ENCODE measurements at places on chromosomes 2 and 18.

DNA sequence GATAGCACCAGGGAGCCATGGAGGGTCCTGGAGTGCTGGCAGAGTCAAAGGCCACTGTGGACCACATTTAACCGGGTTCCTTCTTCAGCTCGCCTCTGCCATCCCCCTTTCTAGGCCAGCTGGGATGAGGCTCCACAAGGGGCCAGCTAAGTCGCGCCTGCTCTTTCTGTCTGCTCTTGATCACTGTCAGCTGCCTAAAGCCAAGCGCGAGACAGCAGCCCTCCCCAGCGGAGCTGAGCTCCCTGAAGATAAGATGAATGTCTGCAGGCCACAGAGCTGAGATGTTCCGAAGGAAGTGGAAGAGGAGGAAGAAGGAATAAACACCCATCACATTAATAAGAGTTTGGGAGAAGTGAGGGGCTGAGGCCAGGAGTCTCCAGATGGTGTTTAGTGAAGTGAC is 99.6 kb downstream of the CELF4 start:
- no peak for DNase-seq

DNA sequence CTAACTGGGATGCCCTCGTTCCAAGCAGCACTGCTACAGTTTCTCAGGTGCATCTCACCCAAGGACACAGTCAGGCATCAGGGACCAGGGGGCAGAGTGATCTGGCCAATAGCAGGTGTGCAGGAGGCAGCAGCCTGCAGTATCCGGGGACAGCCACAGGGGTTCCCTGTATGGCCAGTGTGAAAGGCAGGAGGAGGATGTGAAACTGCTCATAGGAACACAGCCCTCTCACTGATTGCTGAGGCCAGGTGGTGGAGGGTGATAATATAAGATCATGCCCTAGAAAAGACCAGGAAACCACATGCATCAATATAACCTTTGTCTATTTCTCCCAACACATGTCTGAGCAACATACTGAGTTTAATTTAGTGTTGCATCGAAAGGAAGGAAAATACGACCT is 112.7 kb upstream of the TACR1 start:
- no peak for DNase-seq

DNA sequence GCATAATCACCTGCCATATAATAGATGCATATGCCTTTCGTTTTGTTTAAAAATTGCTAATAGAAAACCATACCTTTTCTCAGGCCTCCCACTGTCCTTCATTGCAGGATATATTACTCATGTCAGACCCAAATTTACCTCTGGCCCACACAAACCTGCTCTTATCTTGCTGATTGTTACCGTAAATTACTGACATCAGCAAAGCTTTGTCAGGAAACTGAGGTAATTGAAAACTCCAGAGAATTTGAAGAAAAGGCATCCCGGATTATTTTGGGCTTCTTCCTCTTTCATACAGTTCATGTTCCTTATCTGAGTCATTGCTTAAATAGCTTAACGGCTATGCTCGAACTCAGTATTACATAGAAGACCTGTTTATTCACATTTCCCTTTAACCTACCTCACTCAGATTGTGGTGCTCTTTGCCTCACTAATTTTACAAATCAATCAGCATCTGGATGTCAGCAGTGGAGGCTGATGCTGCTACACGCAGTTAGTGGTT is 145.7 kb downstream of the ZEB2 start:
- DNase-seq, result no peak

DNA sequence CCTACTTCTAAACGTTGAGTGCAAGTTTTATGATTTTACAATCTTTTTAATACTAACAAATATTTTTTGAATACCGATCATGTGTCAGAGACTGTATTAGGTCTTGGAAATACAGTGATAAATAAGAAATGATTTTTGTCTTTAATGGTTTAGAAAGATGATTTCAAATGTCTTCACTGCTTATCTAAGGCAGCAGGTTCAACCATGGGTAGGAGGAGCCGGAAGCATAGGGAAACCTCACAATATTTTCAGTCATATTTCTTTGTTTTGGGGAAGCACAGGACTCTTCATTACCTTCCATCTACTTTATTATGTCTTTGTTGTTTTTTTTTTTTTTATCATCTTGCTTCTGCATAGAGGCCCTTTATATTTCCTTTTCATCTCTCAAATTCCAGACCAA is 165.2 kb upstream of the EPC2 start:
- no peak for DNase-seq

DNA sequence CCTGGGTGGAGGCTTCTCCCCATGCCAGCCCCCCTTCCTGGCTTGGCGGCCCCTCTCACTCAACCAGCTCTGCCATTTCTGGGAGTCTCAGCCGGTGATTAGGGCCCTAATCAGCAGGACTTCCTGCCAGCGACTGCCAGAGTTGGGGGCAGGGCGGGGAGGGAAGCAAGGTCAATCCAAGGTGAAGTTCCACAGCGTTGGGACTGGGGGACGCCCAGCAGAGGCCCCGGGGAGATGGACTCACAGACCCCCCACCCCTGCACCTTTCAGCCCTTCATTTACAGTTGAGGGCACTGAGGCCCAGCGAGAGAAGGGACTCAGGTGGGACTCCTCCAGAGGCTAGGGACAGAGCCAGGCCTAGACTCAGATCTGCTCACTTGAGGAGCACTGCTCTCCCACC is 65.3 kb downstream of the TNS1 start:
- no peak for DNase-seq
